ENCODE measurements at places on chromosomes 16 and 17.

DNA sequence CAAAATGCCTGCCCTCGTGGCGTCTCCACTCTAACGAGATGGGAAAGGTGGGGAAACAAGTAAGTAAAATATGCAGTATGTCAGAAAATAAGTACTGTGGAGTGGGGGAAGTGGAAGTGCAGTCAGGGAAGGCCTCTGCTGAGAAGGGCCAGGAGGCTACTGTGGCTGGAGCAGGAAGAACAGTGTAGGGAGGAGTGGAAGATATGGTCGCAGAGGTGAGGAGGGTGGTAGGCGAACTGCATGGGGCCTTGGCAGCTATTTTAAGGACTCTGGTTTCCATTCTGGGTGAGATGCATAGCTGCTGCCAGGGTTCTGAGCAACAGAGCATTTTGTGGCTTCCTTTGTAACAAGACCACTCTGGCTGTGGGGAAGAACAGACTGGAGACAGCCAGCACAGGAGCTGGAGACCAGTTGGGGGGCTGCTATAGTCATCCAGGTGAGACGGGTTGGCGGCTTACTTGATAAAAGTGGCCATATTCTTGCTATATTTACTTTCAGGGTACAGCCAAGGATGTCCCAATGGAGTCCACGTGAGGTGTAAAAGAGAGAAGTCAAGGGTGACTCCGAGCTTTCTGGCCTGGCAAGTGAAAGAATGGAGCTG lies 42.6 kb downstream of the CYTH1 start:
- no peak for DNase-seq

DNA sequence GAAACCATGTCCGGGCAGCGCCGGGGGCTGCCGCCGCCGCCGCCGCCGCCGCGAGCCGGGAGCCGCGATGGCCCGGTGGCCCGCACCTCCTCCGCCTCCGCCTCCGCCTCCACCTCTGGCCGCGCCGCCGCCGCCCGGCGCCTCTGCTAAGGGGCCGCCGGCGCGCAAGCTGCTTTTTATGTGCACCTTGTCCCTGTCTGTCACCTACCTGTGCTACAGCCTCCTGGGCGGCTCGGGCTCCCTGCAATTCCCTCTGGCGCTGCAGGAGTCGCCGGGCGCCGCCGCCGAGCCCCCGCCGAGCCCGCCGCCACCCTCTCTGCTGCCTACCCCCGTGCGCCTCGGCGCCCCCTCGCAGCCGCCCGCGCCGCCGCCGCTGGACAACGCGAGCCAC lies 587 bp downstream of the HS3ST4 start:
- no peak for DNase-seq

DNA sequence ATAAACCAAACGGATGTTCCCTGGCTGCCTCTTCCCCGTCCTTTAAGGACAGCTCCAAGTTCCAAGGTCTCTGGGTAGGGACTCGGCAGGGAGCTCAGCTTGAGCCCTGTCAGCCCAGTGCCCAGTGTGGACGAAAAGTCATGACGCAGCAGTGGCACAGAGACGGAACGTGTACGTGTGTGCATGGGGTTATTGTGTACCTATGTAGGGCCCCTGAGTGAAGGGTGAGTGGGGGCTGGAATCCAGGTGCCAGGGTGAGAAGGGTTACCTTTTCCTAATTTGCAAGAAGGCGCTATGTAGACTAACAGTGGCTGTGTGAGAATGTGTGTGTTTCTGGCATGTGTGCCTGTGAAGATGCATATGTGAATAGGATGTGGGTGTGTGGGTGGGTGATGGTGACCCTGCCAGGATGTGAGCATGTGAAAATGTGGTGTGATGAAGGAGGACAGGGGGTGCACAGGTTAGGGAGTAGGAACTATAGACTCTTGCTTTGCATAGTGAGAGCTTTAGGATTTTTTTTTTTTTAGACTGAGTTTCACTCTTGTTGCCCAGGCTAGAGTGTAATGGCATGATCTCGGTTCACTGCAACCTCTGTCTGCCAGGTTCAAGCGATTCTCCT lies 6.0 kb downstream of the SCN4A start:
- no peak for DNase-seq

DNA sequence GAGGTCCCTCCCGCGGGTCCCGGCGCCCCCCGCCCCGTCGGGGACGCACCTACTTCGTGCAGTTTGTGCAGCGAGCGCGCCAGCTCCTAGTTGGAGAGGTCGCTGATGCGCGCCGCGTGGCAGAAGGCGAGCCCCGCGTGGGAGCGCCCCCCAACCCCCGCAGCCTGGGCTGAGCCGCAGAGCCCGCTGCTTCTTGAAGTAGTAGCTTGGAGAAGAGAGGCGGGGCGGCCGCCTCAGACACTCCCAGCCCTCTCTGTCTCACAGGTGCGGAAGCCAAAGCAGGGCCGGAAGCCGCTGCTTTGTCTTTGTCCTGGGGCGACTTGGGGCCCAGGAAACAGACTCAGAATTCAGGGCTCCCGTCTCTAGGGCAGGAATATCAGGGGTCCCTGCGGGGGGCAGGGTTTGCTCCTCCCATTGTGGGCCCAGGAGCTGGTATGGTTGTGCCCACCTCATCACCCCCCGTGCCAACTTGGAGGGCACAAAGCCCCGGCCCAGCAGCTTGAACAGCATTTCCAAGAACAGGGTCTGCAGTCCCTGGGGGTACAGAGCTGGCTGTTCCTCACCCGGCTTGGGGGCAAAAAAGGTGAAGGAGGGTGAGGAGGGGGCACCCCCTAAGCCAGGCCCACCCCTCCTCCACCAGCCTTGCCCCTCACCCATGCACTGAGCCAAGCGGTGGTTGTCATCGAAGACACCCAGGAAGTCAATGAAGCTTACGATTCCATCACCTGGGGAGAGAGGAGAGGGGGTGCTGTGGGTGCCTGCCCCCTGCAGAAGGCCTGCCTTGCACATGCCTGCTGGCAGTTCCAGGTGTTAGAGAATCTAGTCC lies 13.5 kb downstream of the SPATA32 start:
- DNase-seq, result no peak

DNA sequence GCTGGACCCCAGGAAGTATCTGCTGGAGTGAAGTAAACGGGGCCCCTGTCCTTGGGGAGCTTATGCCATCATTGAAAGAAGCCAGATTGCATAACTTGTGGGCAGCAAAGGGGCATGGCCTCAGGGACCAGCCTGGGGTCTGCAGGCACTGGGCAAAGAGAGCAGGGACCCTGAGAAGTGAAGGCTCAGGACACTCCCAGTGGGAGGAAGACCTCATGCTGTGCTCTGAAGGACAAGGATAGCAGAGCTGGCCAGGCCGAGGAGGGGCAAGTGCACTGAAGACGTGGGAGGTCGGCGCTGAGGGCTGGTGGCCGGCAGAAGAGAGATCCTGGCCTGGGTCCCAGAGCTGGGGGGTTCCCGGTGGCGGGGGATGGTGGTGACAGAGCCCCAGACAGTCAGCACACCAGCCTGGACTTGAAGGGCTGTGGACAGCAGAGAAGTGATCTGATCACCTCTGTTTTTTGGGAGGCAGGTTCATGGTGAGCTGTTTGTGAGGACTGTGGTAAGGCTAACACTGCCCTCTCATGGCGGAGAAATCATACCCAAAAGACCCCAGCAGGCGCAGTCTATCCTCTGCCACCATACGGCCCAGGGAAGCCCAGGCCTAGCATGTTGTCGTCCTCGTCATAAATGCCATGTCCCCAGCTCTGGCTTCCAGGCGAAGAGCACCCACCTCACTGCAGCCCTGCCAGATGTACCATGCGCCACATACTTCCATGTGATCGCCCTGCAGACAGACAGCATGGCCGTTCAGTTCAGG lies 7.1 kb upstream of the CNP start:
- peak; percentile 49 for DNase-seq

DNA sequence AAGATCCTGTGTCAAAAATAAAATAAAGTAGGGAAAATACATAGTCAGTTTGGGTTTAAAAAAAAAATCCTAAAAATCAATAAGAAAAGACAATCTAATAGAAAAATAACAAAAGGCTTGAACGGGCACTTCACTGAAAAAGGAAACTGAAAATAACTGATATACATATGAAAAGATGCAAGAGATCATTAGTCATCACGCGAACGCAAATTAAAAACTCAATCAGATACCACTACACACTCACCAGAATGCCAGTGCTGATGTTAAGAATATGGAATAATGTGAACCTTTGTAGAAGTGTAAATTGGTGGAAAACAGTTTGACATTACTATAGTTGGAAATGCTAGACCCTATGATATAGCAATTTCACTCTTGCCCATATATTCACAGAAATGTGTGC lies 14.6 kb downstream of the GNGT2 start:
- no peak for DNase-seq

DNA sequence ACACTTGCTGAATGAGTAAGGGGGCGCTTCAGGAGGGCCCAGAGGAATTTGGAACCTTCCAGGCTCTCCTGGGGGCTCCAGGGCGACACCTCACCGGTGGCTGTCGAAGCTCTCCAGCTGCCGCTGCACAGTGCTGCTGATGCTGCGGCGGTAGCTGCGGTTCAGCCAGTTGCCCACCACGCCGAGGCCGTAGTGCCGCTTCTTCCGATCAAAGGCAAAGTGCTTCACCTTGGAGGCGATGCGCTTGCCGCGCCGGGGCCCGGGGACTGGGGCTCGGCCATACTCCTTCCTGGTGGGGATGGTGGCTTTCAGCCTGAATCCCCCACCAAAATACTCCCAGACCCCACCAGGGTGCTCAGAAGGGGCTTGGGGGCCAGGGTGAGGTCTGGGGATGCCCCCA lies 9.3 kb downstream of the AANAT start:
- DNase-seq, result no peak

- DNase-seq, result peak; percentile 93
These were observed at the start of gene GPS2 for GRCh38 chr17:7314719-7315569. Gene GPS2, minus strand, starts transcription at chr17:7315360. Its CDS starts 308 bp downstream, at chr17:7315052.

DNA sequence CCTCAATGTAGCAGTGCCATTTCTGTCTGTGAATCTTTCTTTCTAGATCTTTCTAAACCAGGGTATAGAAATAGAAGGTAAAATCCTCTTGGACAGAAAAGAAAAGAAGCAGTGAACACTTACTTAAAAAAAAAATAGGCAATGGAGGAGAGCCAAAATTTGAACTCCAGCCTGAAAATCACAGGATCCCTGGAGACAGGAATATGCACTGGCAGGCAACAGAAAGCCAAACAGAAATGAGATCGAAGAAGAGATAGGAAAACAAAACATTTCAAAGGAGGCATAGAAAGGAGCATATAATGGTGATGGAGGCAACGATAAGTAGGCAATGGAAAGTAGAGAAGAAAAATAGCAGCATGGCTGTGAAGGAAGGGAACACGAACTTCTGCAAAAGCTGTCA lies 253.7 kb upstream of the HSBP1 start:
- peak; percentile 32 for DNase-seq

DNA sequence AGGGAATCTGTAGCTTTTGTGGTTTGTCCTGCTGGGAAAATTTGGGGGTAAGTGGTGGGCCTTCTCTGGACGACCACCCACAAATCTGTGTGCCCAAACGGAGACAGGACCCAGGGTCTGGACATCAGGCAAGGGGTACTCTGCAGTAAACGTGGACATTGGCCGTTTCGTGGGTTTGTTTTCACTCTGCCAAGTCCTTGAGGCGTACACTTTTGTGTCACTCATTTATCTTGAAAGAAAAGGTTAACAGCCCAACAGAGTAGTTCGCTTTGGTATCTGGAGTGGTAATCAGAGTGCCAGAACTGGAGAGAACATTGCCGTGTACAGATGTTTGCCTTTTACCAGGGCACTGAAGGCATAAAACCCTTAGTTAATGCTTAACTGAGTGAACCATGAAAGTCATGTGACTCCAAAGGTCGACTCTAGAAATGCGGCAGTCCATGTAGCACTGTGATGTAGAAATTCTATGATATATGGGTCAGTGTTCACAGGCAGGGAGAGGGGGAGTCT lies 15.4 kb downstream of the NAA60 start:
- peak; percentile 60 for DNase-seq

GRCh38 chr17:17097763-17098345 lies 55.6 kb downstream of the MPRIP start:
- no peak for DNase-seq

DNA sequence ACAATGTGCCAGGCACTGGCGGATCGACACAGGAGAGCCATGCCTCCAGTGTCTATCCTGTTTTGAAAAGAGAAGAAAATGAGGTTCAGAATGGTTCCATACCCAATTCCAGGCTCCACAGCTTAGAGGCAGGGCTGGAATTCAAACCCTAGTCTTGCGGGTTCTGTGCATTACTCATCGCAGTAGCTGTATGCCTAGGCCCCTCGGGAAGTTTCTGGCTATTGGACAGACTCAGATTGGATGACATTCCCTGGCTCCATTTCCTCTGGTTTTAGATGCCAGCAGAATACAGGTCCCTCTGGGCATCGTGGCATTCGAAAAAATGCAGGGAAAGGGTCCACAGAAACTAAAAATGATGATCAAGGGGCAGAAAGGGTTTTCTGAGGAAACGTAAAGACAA lies 184.7 kb downstream of the COPRS start:
- peak; percentile 38 for DNase-seq

- no peak for DNase-seq
These were observed 82.8 kb downstream of the MYH13 start for GRCh38 chr17:10290041-10290440.

GRCh38 chr17:57852955-57853328 lies 3.1 kb upstream of the MRPS23 start:
- DNase-seq, result no peak

GRCh38 chr16:53022374-53022773 lies 30.3 kb downstream of the CHD9NB start:
- DNase-seq, result peak; percentile 84

DNA sequence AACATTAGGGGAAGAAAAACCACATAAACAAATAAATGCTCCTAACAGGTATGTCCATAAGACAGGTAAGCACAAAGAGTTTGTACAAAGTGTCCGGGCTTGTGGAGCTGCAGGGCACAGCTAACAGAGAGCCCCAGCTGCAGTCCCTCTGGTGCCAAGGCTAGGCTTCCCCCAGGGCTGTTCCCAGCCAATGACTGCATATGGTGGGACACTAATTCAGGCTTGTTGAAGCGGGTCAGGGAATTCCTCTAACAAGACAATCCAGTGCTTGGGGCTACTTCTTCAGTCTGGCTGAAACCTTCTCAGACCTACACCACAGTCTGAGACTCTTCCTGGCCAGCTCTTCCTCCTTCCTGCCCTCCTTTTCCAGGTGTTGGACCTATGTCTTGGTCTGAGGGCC lies 51.7 kb upstream of the ALDH3A1 start:
- DNase-seq, result no peak

DNA sequence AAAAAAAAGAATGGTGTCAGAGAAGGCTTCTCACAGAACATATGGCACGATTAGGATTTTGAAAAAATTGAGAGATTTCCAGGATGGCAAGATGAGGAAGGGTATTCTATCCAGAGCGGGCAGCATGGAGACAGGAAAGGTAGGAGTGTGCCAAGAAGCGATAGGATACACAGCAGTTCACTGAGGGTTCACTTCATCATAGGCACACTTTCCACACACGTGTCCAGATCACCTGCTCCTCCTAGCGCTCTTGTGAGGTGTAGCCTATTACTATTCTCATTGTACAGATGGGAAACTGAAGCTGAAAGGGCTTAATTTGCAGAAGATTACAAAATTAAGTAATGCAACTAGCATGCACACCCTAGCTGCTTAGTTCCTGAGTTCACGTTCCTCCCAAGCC lies 6.2 kb upstream of the ELAC2 start:
- no peak for DNase-seq

- peak; percentile 87 for DNase-seq
These were observed 16.8 kb downstream of the NQO1 start for GRCh38 chr16:69709456-69710084.
